HFF-Myc (cell line): ENCODE measurements at places on chromosomes 3 and 15.

GRCh38 chr3:73719413-73719851, 94.7 kb upstream of the PDZRN3 start:
- no peak for DNase-seq

GRCh38 chr3:154972951-154973350, 107.2 kb upstream of the MME start:
- DNase-seq: no peak

DNA sequence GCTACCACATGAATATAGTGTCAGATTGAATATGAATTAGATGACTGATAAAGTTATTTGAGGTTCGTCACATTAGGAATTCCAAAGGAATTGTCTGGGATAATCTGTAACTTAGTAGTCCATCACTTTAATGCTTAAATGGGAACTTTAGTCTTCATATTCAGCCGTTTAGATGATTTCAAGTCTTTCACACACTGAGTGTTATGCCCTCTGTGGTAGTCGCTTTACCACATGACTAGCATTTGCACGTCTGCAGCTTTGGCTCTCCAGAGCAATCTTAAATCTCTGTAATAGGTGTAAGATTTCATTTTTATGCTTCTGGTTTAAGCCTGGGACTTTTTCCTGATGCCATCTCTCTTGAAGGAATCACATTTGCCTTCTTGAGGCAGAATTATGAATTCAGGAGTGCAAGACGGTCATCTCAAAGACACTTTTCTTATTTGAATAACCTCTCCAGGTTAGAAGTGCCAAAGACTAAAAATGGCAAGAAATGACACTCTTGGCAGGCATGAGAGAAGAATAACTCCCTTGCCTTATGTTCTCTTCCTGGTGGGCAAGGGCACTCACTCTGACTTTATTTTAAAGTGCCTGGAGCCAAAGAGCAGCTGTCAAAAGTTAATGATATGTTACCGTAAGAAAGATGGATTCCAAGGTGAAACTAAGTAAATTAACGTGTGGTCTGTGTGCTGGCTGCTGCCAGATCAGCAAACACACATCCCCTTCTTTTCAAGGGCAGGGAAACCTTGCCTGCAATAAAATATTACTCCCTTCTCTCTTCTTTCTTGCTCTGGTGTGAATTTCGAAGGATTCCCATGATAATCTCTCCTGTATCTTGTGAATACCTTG, 153.3 kb downstream of the B3GALNT1 start:
- no peak for DNase-seq

DNA sequence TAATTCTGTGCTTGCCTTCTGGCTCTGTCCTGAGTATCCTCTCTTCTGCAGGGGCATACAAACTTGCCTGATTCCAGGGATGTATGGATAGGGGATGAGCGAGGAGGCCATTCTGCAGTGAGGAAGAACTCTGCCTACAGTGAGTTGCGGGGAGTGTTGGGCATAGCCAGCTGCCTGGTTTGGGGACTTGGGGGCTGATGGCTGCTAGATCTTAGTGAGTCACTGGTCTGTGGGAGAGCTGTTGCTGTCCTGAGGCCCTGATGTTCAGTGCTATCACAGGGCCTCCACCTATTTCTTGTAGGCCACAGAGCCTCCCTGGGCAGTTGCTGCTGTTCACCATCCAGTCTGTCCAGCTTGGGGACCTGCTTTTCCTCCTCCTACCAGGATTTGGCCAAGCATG, 20.3 kb downstream of the CDAN1 start:
- DNase-seq: no peak

GRCh38 chr3:133887803-133888703, 7.6 kb downstream of the RAB6B start:
- no peak for DNase-seq

GRCh38 chr3:6965881-6966280, 105.0 kb downstream of the GRM7 start:
- DNase-seq: no peak

DNA sequence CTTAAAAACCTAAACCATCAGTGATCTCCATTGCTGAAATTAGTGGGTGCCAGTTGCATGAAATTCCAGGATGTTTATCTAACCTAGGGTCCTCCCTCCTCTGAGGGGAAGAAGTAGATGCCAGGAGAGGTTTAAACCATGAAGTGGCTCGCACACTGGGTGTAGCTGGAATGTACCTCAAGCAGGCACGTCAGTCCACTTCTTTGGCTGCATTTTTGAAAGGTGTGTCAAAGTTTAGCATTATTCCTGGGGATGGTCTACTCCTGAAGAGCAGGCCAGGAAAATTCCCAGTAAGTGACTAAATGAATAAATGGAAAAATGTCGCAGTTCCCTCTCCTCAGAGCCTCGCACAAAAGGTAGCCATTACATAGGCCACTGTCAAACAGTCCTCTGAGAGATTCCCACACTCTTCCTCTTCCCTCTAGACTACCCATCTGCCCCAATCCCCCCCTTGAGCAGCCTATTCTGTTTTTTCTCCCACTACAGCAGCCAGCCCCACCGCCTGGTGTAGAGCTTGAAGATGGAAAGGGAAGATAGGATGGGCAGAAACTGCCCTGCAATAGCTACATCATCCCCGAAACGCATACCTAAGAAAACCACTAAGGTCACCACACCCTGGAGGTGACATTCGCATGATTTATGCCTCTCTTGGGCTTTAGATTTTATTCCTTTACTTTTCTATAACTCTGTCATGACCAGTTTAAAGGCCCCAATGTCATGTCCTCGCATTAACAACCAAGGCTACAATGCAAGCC, 655 bp upstream of the TMOD3 start:
- no peak for DNase-seq

- DNase-seq: no peak
These were observed 58.6 kb upstream of the LMOD3 start for GRCh38 chr3:69180869-69181591.

GRCh38 chr15:72161361-72162132, 36.0 kb downstream of the GRAMD2A start:
- no peak for DNase-seq

GRCh38 chr15:70902107-70902506, 9.5 kb downstream of the LRRC49 start:
- DNase-seq: peak; percentile 54

DNA sequence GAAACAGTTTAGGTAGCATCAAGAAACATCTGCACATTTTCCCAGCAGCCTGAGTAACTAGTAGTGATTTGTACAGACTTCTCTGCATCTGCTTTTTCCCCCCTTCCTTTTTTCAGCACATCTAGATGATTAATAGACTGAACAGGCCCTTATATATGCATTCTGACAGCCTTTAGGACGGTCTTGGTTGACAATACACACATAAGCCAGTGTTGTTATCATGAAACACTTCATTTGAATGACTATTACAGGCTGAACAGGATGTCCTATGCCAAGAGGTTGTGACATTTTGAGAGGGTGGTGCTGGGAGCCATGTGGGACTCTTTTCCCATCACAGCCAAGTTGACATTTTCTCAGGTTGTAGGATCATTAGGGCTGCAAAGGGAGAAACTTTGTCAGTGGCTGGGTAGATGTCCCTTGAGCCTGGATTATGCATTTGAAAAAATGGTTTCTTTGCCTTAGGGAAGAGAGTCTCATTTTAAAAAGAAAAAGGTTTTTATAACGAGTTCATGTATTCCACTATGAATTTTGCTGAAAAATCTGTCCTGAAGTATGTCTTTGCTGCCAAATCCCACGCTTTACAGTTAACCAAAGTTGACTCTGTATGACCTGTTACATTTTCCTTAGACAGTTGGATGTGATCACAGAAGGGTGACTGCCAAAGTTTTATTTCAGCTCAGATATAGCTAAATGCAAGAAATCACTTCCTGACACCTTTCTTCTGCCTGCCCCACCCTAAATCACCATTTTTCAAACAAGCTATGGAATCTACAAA, 73.7 kb downstream of the FILIP1L start:
- peak; percentile 39 for DNase-seq

DNA sequence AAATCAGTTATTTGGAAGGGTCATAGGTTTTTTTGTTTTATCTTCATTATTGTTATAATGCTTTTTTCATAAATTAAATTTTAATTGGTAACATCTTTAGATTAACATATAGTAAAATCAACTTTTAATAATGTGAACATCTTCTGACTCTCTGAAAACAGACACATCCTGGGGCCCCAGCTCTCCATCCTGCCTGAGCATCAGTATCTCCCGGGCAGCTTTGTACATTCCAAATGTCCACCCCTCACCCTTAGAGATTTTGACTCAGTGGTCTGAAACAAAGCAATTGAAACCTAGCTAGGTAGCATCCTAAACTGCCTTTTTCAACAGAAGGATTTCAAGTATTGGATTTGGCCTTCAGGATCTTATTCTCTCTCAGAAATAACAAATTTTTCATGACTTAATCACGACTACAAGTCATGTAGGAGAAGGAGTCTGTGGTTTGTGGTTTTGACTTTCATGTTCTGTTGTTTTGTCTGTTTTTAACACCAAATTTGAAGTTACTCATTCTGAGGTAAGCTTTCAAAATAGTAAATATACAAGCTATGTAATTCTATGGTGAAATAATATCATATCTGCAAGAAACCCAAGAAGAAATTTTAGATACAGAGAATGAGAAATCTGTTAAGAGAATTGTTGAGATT, 147.3 kb upstream of the UBE2E2 start:
- peak; percentile 12 for DNase-seq

DNA sequence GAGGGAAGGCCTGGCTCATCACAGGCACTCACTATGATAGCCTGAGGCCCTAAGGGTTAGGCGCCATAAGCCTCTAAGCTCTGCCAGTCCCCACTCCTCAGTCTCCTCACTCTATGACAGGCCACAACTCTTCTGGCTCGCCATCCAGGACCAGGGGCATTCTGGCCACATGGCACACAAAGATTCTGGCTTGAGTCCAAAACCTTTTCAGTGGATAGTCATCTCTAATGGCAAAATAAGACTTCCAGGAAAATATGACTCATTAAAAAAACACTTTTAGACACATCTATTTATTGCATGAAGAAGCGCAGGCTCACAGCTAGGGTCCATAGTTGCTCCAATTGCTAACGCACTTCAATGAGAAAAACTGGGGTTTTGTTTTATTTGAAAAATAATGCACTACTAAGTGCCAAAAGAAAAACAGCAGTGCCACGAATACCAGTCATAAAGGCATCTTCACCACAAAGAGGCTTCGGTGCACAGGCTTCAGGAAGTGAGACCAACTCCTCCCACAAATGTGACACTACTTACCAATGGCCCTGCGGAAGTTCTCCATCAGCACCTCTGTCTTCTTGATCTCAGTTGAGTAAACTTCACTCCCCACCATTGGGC, 11.1 kb downstream of the RUVBL1 start:
- peak; percentile 88 for DNase-seq

GRCh38 chr3:187318819-187319616, 27.5 kb upstream of the MASP1 start:
- peak; percentile 91 for DNase-seq

- no peak for DNase-seq
These were observed 62.5 kb downstream of the LRRC49 start for GRCh38 chr15:70955151-70955550.

GRCh38 chr3:111882194-111882593, 23.1 kb downstream of the PHLDB2 start:
- DNase-seq: no peak

DNA sequence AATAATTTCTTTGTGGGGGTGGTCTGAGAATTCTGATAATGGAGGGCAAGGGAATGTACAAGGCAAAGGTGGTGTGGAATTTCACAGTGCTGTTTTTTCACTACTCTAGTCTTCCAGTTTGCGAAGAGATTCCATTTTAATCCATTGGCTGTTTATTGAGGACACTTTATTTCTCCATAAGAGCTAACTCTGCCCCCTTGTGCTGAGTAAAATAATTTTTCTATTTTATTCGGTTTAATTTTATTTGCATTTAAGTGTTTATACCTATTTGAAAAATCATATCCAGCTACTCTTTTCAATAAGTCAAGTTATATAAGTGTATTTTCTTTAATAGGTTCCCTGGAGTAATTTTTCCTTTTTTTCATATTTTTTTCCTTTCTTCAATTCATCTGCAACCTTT, 840.1 kb downstream of the TUSC7 start:
- no peak for DNase-seq

GRCh38 chr15:39445931-39446330, 134.9 kb upstream of the THBS1 start:
- no peak for DNase-seq

DNA sequence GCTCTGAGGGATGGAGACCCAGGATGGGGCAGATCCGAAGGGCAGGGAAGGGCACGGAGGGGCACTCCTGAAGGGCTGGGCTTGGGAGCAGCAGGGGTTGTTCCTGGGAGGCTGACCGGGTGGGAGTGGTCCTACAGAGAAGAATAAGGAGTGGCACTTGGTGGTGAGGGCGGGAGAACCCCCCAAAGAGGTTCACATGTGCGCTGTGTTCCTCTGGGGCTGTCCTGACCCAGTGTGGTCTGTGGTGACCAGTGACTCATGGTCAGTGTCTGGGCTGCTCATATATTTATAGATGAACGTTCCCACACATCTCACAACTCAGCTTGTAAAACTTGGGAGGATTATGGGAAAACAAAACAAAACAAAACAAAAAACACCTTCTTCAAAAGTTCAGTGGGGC, 10.0 kb downstream of the TRPM1 start:
- DNase-seq: peak; percentile 40

DNA sequence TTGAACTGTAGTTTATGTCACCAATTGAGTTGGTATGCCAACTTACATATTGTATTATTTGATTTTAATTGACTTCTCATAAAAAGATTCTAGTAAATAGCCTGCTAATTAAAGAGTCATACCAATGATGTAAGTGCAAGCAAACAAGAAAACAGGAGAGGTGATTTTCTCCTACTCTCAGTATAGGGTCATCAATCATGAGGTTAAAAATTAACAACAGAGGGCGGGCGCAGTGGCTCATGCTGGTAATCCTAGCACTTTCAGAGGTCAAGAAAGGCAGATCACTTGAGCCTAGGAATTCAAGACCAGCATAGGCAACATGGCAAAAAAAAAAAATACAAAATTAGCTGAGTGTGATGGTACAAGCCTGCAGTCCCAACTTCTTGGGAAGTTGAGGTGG, 108.7 kb downstream of the MYO9A start:
- DNase-seq: no peak

DNA sequence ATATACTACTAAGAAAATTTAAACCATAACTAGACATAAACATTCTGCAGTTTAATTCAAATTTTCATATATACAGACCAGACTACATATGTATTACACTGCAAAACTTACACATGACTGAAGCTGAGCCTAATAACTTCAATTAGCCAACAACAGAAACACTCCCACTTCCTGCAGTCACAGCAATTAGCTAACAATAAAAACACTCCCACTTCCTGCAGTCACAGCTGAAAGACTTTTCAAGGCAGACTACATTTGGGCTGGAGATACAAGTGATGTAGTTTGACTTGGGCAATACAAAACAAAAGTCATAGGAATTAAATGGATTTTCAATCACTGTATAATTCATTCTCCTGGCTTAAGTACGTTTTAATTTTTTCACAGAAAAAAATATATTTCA, 10.3 kb downstream of the TM2D3 start:
- DNase-seq: no peak

DNA sequence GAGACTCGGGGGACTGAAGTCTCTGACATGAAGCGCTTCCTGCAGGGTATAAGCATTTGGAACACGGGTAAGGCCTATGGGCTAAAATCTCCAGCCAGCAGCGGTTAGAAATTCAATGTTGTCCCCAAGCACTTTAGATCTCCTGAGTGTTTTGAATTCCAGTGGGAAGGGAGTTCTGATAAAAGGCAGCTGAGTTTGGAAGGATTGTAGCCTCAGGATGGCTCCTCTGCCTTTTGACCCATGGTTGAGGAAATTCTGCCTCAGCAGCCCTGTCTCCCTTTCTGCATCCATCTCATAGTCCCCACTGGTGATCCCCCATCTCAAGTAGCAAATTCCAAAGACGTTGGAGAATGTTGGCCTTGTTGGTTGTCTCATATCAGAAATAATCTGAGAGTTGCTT, 24.2 kb upstream of the HACD2 start:
- DNase-seq: no peak
